Activated T-cell treated with anti-CD3 and anti-CD28 coated beads, Interleukin-2, amount 50 U/mL, for 48 hours (primary cell): ENCODE measurements at places on chromosomes 2 and 18.

- DNase-seq, result no peak
Observed at GRCh38 chr2:134639265-134639664, 79.5 kb downstream of the TMEM163 start.

GRCh38 chr2:101119431-101119830 is 31.8 kb downstream of the TBC1D8 start:
- DNase-seq, result no peak

DNA sequence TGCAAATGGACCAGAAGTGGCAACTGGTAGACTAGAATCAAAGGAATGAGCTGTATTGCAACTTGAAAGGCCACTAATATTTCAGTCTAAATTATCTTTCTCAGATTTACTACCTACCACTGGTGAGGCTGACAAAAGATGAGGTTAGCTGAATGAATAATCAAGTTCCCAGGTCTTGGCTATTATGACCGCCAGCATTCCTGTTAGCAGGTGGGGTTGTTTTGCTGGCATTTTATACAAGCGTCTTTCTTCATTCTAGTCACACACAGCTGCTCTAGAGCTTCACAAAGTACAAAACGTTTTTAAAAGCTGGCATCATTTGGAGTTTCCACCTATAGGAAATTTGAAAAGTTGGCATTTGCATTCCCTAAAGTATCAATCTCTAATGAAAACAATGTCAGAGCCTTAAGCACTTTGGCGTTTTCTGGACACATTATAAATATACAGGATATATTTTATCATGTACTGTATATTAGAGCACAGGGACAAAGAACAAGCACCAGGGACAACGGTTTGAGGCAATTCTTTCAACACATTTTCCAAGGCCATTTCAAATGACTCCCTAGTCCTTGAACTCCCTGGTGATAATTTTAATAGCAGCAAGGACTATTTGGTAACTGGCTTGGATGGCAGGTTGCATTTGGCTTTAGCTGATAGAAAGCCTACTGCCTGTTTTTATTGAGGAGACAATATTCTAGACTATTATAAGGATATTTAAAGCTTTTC is 410.2 kb upstream of the CHST9 start:
- DNase-seq, result no peak

DNA sequence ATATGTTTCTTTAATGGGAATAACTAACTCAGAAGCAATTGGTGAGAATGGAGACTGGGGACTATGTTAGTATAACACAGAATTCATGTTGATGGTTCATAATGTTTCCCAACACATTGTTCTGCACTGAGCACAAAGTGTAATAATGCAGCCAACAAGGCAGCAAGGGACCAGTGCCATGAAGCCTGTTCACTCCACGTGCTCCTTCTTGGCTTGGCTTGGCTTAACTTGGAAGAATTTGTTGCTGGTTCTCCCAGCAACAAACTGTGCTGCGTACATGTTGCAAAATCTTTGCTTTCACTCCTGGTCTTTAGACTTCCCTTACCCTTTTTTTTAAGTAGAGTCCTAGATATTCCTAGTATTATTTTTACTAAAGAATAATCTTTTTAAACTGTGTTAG is 129.7 kb downstream of the MAP3K20 start:
- no peak for DNase-seq

- DNase-seq, result no peak
Observed at GRCh38 chr18:44791520-44791919, 110.8 kb downstream of the SETBP1 start.

DNA sequence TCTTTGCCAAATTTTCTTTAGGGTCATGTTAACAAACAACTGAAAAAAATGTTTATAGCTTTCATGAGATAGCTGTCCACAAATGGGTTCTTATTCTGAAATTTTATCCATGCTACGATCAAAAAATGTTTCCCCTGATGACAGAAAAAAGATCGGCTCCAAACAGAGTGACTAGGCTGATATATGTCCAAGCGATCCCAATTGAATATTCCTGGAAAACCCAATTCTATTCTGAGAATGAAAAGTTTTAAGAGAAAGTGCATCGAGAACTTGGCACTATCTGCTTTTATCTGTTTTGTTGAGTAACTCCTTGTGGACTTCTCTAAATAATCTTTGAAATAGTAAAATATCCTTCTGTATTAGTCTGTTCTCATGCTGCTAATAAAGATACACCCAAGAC is 19.1 kb downstream of the KCNE4 start:
- DNase-seq, result no peak

- no peak for DNase-seq
Observed at GRCh38 chr18:59665057-59666006, 31.9 kb downstream of the CCBE1 start.

DNA sequence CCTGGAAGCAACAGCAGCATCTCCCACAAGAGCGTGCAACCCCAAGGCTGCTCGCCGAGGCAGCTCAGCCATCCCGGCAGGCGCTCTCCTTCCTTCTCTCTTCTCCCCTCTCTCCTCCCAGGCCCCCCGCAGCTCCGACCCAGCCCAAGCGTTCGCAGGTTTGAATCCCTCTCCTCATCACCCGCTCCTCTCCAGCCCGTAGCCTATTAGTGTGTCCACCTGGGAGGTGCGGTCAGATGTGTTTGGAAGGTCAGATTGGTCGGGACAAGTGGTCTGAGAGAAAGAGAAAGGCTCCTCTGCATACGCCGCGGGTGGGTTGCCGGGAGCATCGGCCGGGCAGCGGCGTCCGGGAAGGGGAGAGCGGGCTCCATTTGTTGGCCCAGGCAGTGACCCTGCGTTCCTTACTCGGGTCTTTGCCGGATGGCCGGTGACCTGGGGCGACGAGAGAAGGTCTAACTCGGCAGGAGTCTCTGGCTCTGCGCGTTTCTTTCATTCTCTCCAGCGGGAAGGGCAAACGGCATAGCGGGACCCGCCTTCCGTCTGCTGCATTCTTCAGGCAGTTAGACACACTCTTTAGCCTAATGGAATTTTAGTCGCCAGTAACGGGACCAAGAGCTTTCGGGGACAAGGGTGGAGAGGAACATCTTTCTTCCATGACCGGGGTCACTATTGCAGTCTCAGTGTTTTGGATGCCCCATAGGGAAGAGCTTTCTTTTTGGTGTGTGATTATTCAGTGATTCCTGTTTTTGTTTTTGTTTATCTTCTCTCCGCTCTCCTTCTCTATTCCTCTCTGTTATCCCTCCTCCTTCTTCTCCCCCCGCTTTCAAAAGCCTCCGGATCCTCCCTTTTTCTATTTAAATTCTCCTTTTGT is 1.1 kb upstream of the TMEFF2 start:
- DNase-seq, result peak; percentile 23

GRCh38 chr2:94986392-94986963 is 39.0 kb upstream of the MAL start:
- peak; percentile 56 for DNase-seq

DNA sequence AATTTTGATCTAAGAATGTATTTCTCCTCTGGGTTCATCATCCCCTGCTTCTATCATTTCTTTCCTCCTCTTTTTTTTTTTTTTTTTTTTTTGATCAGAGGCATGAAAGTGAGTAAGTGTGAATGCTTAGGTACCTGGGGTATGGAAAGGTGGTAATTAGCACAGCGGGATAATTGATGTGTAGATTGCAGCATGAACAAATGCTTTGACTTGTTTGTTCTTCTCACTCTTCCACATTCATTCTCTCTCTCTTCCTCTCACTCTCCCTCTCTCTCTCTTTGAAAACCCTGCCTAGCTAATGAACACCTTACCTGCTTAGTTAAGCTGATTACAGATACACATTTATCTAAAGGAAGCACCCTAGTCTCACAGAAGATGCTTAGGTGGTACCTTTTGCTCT is 74.7 kb downstream of the ZEB2 start:
- DNase-seq, result no peak

DNA sequence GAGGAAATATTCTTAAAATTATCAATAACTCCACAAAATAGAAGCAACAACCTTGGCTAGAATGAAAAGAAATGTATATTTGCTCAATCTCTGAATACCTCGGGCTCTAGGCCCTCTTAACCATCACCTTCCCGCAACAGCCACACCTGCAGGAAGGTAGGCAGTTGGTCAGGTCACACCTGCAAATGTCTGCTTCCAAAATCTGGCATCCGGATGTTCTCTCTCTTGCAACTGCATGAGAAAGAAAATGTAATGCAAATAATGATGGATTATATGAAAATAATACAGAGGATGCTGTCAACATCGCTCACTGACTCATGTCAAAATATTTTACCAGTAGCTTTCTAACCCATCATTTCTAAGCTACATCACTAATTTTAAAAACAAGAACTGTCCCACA is 148.3 kb downstream of the SATB2 start:
- no peak for DNase-seq

DNA sequence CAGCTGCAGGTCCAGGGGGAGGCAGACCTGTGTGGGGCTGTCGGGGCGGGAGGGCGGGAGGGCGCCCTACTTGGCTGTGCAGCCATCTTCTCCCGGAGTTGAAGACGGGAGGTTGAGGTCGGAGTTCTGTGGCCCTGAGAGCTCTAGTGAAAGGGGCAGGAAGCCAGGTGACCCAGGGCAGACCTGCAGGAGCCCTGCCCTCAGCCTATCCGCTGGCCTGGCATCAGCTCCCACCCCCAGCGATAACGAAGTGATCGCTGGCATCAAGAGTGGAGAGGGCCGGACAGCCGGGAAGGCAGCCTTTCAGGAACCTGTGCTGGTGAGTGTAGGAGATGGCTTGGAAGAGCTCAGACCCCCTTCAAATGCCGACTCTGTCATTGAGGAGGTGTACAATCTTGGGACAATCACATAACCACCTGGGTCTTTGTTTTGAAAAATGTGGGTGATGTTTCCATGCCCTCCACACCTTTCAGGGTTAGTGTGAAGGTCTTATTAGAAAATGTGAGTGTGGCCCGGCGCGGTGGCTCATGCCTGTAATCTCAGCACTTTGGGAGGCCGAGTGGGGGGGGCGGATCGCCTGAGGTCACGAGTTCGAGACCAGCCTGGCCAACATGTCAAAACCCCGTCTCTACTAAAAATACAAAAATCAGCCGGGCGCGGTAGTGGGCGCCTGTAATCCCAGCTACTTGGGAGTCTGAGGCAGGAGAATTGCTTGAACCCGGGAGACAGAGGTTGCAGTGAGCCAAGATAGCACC is 1.3 kb downstream of the ARHGEF4 start:
- DNase-seq, result no peak

- DNase-seq, result no peak
Observed at GRCh38 chr18:63444580-63444979, 22.3 kb upstream of the VPS4B start.

- no peak for DNase-seq
Observed at GRCh38 chr18:22831441-22831904, 101.7 kb upstream of the RBBP8 start.

DNA sequence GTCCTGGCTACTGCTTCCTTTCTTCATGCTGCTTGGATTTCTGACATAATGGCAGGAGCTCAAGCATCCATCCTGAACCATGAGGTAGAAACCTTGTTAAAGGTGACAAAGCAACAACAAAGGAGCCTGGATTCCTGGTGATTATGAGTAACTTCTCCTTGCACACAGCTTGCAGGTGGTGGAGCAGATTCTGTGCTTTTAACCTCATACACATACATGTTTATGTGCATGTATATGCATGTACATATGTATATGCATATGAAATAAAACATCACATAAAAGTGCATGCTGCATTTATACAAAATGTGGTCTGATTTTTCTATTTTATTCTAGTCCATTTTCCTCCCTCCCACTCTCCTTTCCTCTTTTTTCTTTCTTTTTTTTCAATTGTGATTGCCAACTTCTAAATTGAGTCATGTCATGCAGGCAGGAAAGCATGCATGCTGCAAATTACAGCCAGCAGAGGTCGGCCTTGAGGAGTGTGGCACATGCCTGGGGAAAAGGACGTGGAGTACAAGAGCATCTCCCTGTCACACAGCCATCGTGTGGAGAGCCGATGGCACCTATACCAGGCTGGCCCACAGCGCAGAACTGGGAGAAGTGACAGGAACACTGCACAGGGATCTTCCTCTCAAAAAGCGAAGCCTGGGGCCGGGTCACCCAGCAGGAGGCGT is 17.9 kb downstream of the LCT start:
- DNase-seq, result peak; percentile 74

DNA sequence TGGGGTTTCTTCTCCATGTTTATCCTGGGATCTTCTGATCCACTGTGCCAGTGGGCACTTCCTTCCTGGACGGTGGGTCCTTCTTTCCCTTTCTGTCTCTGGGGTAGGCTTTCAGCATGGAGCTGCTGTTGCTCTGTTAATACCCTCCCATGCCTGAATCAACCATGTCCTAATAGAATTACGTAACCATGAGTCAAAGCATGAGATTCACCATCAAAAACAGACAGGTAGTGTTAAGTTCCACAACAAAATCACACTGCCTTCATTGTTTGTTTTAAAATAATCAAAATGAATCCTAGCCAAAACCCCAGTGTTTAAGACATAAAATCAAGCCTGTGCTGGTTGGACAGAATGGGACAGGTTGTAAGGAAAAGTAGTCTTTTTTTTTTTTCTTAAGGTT is 37.5 kb downstream of the GNAL start:
- no peak for DNase-seq

DNA sequence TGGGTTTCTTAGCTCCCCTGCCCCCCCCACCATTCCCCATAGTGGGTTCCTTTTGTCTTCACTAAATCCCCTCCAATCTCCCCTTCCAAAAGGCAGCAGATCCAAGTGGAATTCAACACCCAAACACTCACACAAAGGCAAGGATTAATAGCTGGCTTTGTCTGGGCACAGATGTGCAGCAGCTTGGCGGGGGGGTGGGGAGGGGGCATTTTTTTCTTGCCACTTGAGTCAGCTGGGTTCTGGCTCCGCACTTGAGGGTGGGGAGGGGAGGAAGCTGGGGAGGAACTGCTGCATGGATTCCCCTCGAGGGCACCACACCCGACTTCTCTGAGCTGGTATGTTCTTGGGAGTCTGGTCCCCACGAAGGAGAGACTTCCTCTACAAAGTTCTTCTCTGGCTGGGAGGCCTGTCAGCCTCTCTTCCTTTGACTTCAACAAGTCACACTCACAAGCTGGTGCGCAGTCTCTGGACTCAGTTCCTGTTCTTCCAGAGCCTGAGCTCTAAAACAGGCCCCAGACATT is 36.0 kb downstream of the SERTAD2 start:
- DNase-seq, result no peak

- no peak for DNase-seq
Observed at GRCh38 chr2:28565033-28565432, 69.2 kb downstream of the PLB1 start.

DNA sequence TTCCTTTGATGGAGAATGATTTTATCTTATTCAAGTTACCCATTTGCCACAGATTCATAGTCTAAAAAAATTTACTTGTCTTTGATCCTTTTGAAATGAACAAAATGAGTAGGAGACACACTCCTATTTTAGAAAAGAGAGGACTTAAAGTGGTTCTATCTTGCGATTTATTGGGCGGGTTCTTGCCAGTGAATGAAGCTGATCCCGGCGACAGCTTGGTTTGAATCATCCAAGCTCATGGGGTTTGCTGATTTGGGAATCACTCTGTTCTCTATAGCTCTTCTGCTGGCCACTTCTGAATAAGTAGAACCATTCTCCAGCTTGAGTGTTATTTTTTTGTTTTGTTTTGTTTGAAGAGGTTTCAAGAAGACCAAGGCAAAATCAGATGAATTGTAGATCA is 25.5 kb upstream of the PPP1CB start:
- DNase-seq, result no peak

- DNase-seq, result no peak
Observed at GRCh38 chr18:24364177-24364576, 33.4 kb downstream of the OSBPL1A start.

- DNase-seq, result no peak
Observed at GRCh38 chr2:111670776-111671175, 213.2 kb downstream of the ANAPC1 start.

GRCh38 chr2:156704132-156704531 is 268.0 kb downstream of the GPD2 start:
- no peak for DNase-seq

GRCh38 chr18:21262979-21263378 is 20.9 kb downstream of the GREB1L start:
- no peak for DNase-seq

GRCh38 chr2:163345795-163346573 is 389.8 kb downstream of the FIGN start:
- no peak for DNase-seq
